Memory B cell (primary cell): ENCODE measurements at places on chromosomes 7 and 10.

- no peak overlapping the region for H3K27ac ChIP-seq
- no peak overlapping the region for H3K4me3 ChIP-seq
- DNase-seq = no peak
- peaks cover 1% of the 10 kb centered on the region for H3K27me3 ChIP-seq
These were observed 165.0 kb upstream of the GPR26 start for GRCh38 chr10:123501148-123501547.

- no peak overlapping the region for H3K27ac ChIP-seq
- H3K27me3 ChIP-seq = no peaks in the 10 kb centered on the region
- H3K36me3 ChIP-seq = no peaks in the 10 kb centered on the region
- no peak for DNase-seq
- no peaks in the 10 kb centered on the region for H3K4me1 ChIP-seq
These were observed 175.3 kb upstream of the SEMA3E start for GRCh38 chr7:83824214-83824613.

GRCh38 chr10:122505885-122506645 lies 44.7 kb downstream of the HTRA1 start:
- peaks cover 2% of the 10 kb centered on the region for H3K27me3 ChIP-seq
- H3K27ac ChIP-seq = no peak overlapping the region
- no peaks in the 10 kb centered on the region for H3K36me3 ChIP-seq
- no peaks in the 10 kb centered on the region for H3K4me1 ChIP-seq
- DNase-seq = no peak
- H3K4me3 ChIP-seq = no peak overlapping the region

- H3K4me1 ChIP-seq = no peaks in the 10 kb centered on the region
- DNase-seq = no peak
- H3K36me3 ChIP-seq = peaks cover 36% of the 10 kb centered on the region
These were observed 84.7 kb upstream of the GNA12 start for GRCh38 chr7:2928613-2929311.

- H3K27ac ChIP-seq = peak overlapping the region; percentile 40
- H3K36me3 ChIP-seq = no peaks in the 10 kb centered on the region
- H3K27me3 ChIP-seq = no peaks in the 10 kb centered on the region
- H3K4me1 ChIP-seq = peaks cover 34% of the 10 kb centered on the region
These were observed 3.6 kb upstream of the MTPN start for GRCh38 chr7:135980665-135981180.

DNA sequence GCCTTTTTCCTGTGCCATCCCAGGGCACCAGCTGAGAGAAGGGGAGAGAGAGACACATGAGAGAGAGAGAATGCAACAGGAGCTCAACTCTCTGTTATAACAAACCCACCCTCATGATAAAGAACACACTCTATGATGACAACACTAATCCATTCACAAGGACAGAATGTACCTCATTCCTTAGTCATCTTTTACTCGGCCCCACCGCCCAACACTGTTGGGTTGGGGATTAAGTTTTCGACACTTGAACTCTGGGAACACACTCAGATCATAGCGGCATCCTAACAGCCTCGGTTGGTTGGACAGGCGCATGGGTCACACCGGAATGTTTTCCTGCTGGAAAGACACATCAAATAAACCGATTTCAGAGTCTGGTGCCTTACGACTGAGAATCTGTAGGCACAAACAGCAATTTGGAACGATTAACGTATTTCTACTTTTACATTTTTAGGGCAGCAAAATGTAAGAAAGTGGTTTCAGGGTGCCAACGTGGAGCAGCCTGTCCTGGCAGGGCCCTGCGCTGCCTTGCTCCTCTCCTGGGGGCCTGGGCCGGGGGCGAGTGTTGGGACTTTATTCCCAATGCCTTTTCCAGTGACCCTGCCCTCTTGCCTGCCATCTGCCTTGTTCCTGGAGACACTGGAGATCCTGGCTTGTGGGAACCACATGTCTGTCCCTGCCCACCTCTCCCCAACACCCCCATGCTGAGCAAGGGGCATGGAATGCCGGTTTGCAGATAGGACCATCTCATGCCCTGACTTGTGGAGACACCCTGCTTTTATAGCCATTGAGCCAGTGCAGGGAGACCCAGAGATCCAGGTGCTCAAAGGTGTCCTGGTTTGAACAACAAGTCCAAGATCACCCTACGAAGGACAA lies 287.0 kb downstream of the TCERG1L start:
- H3K4me3 ChIP-seq = no peak overlapping the region
- no peaks in the 10 kb centered on the region for H3K4me1 ChIP-seq
- no peaks in the 10 kb centered on the region for H3K36me3 ChIP-seq
- DNase-seq = no peak

DNA sequence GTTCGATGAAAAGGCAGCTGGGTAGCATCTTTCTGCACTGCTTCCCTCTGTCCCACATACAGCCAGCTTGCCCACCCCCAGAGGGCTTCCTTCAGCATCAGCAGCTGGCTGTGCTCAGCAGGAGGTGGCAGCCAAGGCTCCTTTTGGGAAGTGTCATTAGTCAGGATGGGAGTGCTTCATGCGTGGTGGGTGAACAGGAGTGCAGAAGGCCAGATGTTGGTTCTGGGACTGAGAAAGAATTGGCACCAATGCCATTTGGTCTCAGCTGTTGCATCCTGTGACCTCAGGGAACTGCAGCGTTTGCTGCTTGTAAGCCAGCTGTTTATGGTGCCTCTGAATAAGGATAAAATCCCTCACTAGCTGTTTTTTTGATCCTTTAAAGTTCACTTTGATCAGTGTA lies 131.1 kb upstream of the SORCS3 start:
- peaks cover 12% of the 10 kb centered on the region for H3K27me3 ChIP-seq
- no peak overlapping the region for H3K4me3 ChIP-seq
- H3K27ac ChIP-seq = no peak overlapping the region
- no peaks in the 10 kb centered on the region for H3K36me3 ChIP-seq

DNA sequence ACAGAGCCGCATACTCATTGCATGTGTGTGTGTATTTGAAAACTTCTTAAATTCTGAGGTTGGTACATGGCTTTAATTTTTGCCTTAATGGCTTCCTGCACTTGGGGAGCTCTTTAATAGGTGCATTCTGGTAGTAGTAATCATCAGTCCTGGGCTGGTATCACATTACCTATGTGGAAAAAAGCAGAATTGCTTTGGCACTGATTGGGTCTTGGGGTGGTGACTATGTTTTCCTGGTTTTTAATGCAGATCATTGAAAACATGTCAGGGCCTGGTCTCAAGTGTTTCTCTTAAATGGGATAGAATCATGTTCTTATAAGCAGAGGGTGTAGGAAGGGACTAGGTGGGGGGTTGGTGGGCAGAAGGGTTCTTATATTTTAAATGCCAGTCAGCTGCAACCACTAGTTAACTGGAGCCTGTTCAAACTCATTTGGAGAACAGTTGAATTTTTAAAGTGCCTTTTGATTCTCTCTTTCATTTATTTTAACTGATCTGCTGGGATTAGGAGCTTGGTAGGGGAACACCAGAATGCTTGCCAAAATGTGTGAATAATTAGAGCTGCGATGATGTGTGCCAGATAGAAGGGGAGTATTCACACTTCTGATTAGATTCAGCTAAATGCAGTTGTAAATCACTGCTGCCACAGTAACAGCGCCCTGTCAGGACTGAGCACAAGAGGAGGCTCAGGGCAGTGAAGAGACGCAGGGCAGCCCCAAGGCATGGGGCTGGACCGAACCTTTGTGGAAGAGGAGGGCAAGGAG lies 633.5 kb upstream of the GALNT17 start:
- no peak overlapping the region for H3K4me3 ChIP-seq
- no peak overlapping the region for H3K27ac ChIP-seq
- H3K36me3 ChIP-seq = peaks cover 10% of the 10 kb centered on the region
- DNase-seq = no peak
- H3K27me3 ChIP-seq = no peaks in the 10 kb centered on the region

GRCh38 chr7:49771427-49772176 lies 1.8 kb upstream of the VWC2 start:
- H3K27me3 ChIP-seq = peaks cover 22% of the 10 kb centered on the region
- peaks cover 5% of the 10 kb centered on the region for H3K4me1 ChIP-seq
- no peak for DNase-seq
- no peak overlapping the region for H3K27ac ChIP-seq

GRCh38 chr7:55344840-55345239 lies 20.3 kb upstream of the LANCL2 start:
- no peak overlapping the region for H3K27ac ChIP-seq
- no peak overlapping the region for H3K4me3 ChIP-seq
- peaks cover 6% of the 10 kb centered on the region for H3K27me3 ChIP-seq

- DNase-seq = no peak
- no peak overlapping the region for H3K4me3 ChIP-seq
These were observed 139.5 kb upstream of the FERD3L start for GRCh38 chr7:19284596-19285300.

DNA sequence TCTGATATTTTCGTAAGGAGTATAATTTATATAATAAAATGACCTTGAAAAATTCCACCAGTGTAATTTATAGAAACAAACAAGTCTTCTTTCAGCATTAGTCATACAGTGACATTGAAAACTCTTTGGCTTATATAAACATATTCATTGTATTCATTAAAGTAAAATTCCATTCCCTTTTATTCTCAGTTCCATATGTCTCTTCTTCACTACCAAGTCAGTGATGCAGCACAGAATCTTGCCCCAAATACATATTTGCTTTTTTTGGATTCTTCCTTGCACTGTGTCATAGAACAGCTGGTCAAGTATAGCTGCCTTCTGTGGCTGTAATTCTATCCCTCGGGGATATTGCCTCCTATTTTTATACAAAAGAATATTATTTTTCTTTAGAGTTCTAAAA lies 884.5 kb upstream of the POT1 start:
- H3K4me1 ChIP-seq = no peaks in the 10 kb centered on the region
- no peak overlapping the region for H3K27ac ChIP-seq
- DNase-seq = no peak
- no peaks in the 10 kb centered on the region for H3K27me3 ChIP-seq

- DNase-seq = no peak
- peaks cover 7% of the 10 kb centered on the region for H3K4me1 ChIP-seq
- H3K27ac ChIP-seq = no peak overlapping the region
- no peak overlapping the region for H3K4me3 ChIP-seq
- no peaks in the 10 kb centered on the region for H3K27me3 ChIP-seq
These were observed 140.7 kb upstream of the AOAH start for GRCh38 chr7:36865019-36865418.

DNA sequence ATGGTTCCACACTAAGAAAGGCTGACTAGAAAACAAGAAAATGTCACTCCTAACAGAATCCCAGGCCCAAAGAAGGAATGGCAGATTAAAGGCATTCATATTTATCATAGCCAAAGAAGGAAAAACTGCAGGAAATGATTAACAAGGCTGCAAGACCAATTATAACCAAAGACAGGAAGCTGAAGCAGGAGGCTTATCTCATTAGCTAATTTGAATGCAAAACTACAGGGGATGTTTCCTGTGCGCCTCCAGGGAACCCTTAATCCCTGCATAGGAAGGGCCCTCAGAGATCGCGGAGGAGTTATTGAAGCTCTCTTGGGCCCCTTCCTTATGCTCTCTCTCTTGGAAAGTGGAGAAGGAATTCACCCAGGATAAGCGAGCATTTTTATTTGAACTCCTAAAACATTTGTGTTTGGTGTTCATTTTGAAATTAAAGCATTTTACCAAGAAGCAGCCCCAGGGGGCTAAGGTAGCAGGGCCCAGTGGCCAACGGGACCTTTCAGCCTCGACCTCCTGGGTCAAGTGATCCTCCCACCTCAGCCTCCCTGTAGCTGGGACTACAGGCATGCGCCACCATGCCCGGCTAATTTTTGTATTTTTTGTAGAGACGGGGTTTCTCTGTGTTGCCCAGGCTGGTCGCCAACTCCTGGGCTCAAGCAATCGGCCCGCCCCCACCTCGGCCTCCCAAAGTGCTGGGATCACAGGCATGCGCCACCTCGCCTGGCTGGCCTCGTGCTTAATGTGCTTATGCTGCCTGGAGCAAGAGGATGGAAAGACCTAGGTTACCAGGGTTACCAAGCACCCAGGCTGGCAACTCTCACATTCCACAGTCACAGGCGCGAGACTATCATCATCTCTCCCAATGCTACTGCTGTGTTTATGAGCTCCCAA lies 24.1 kb upstream of the PROSER2 start:
- H3K27me3 ChIP-seq = peaks cover 7% of the 10 kb centered on the region
- H3K4me1 ChIP-seq = peaks cover 4% of the 10 kb centered on the region
- no peaks in the 10 kb centered on the region for H3K36me3 ChIP-seq

GRCh38 chr10:69317175-69317604 lies 38.9 kb downstream of the HK1 start:
- H3K27ac ChIP-seq = peak overlapping the region; percentile 73
- peak overlapping the region; percentile 93 for H3K4me3 ChIP-seq
- no peaks in the 10 kb centered on the region for H3K36me3 ChIP-seq
- peaks cover 23% of the 10 kb centered on the region for H3K4me1 ChIP-seq
- H3K27me3 ChIP-seq = no peaks in the 10 kb centered on the region

GRCh38 chr7:124662937-124663336 lies 102.7 kb downstream of the GPR37 start:
- H3K36me3 ChIP-seq = no peaks in the 10 kb centered on the region
- H3K27me3 ChIP-seq = no peaks in the 10 kb centered on the region
- DNase-seq = no peak
- H3K27ac ChIP-seq = no peak overlapping the region
- H3K4me1 ChIP-seq = no peaks in the 10 kb centered on the region

GRCh38 chr7:36748017-36748487 lies 23.8 kb upstream of the AOAH start:
- H3K27me3 ChIP-seq = no peaks in the 10 kb centered on the region
- no peak overlapping the region for H3K4me3 ChIP-seq
- H3K36me3 ChIP-seq = no peaks in the 10 kb centered on the region
- DNase-seq = no peak
- peaks cover 2% of the 10 kb centered on the region for H3K4me1 ChIP-seq
- H3K27ac ChIP-seq = no peak overlapping the region

DNA sequence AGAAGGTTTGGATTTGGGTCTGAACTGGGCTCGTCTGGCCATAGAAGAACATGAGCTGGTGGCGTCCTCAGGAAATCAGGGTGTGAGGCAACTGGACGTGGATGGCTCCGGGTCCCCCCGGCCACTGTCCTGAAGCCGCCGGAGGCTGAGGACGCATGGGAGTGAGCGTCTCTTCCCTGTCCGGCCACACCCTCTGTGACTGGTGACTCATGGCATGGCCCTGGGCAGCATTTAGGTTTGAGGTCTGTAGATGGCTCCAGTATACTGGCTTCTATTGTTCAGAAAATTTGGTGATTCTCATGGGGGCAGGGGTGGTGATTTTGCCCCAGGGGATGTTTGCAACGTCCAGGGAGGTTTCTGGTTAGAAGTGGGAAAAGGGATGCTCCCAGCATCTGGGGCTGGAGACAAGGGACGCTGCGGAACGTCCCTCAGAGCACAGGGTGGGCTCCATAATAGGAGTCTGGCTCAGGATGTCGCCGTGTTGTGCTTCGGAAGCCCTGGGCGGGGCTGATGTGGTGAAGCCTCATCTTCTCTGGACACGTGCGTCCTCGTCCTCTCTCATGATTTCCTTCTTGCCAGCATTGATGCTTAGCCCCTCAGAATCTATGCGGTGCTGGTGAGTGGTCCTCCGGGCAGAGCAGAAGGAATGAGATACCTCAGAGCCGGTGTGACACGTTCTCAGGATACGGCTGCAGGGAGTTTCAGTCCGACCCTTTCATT lies 49.9 kb downstream of the PITRM1 start:
- H3K27me3 ChIP-seq = no peaks in the 10 kb centered on the region
- H3K4me1 ChIP-seq = no peaks in the 10 kb centered on the region
